ENCODE measurements at places on chromosomes 5 and 9. TPM values are rescaled to one million over a fixed set of nuclear protein-coding genes. Genes with fewer than 3 reads are reported as not detected.

DNA sequence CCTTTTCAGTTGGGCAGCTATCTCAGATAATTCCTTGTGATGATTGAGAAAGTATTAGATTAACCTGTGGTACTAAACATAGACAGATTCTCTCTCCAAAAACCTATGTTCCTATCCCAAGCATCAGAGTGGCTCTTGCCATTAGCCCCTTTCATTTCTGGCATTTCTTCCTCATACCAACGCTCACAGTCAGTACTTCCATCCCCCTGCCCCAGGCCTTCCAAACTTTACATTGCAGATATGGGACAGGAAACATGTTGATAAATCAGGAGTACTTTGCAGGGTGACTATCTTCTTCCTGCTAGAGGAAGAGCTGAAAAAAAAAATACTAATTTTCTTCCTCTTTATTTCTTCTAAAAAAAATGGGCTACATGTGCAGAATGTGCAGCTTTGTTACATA lies 442.6 kb upstream of the RGMB start:
- no peak for DNase-seq
- H3K27me3 ChIP-seq, result no peaks in the 10 kb centered on the region
- H3K27ac ChIP-seq, result no peak overlapping the region
- no peaks in the 10 kb centered on the region for H3K36me3 ChIP-seq
- H3K4me1 ChIP-seq, result no peaks in the 10 kb centered on the region

DNA sequence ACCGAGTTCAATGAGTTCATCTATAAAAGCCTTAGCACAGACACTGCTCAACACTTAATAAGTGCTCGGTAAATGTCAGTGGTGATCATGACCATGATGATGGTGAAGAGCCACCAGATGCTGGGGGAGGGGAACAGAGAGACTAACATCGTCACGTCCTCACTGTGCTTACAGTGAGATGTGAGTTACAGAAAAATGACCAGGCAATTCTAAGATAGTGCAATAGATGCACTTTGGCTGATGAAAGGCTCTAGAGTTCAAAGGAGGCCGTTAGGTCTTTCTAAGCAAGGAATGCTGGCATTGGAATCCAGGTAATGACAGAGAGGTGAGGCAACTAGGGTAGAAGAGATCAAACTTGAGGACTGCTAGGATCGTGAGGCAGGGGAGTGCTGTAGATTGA lies 36.7 kb downstream of the ARL15 start:
- DNase-seq, result no peak
- H3K27ac ChIP-seq, result no peak overlapping the region
- H3K27me3 ChIP-seq, result no peaks in the 10 kb centered on the region
- no peaks in the 10 kb centered on the region for H3K36me3 ChIP-seq

DNA sequence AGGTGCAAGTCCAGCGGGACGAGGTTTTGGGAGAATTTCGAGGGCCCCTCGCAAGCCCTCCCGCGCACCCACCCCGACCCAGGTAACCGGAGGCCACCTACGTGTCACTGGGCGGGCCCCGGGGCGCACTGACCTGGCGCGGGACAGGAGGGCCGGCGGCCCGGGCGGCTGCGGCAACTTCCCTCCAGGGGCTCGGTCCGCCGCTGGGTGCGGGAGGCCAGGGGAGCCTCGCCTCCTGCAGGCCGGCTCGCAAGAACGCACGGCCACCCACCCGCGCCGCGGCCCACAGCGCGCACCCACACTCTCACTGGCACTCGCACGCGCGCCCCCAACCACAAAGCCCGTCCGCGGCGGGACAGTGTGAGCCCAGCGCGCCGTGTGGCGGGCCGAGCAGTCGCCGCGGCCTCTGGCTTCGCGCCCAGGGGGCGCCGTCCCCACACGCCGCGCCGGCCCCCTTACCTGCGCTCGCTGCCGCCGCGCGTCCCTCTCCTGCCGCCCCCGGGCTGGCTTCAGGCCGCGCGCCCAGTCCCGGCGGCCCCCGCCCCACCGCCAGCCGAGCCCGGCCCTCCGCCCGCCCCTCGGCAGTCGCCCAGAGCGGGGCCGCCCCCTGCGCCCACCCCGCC lies 451 bp downstream of the LPAR1 start:
- H3K4me3 ChIP-seq, result peak overlapping the region; percentile 73
- H3K36me3 ChIP-seq, result no peaks in the 10 kb centered on the region
- peak; percentile 42 for DNase-seq
- H3K27me3 ChIP-seq, result peaks cover 9% of the 10 kb centered on the region

DNA sequence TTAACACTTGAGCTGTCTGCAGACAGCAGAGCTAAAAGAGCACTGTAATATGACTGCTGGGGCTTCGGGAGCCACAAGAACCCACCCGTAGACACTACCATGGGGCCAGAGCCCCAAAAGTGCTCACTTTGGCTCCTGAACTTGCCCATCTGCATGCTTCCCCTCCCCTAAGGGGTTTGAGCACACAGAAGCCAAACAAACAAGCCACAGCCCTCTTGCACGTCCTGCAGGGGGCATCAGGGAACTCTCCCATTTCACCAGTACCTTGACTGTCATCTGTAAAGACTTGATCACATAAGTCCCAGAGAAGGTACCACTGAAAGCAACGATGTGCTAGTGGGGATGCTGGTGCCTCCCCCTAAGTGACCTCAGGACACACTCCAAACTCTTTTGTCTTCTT lies 681.8 kb downstream of the SEMA5A start:
- no peaks in the 10 kb centered on the region for H3K36me3 ChIP-seq
- H3K4me3 ChIP-seq, result no peak overlapping the region
- no peak for DNase-seq
- no peaks in the 10 kb centered on the region for H3K4me1 ChIP-seq
- no peak overlapping the region for H3K27ac ChIP-seq
- H3K27me3 ChIP-seq, result no peaks in the 10 kb centered on the region

GRCh38 chr9:22037954-22038690 lies 29.0 kb upstream of the CDKN2B start:
- no peaks in the 10 kb centered on the region for H3K27me3 ChIP-seq
- H3K27ac ChIP-seq, result peak overlapping the region; percentile 77
- peaks cover 48% of the 10 kb centered on the region for H3K4me1 ChIP-seq
- no peak overlapping the region for H3K4me3 ChIP-seq
- DNase-seq, result no peak
- no peaks in the 10 kb centered on the region for H3K36me3 ChIP-seq

- H3K4me3 ChIP-seq, result no peak overlapping the region
- H3K4me1 ChIP-seq, result no peaks in the 10 kb centered on the region
- no peaks in the 10 kb centered on the region for H3K36me3 ChIP-seq
- no peak for DNase-seq
- H3K27ac ChIP-seq, result no peak overlapping the region
Observed at GRCh38 chr9:29697011-29697410, 2123.7 kb upstream of the C9orf72 start.

DNA sequence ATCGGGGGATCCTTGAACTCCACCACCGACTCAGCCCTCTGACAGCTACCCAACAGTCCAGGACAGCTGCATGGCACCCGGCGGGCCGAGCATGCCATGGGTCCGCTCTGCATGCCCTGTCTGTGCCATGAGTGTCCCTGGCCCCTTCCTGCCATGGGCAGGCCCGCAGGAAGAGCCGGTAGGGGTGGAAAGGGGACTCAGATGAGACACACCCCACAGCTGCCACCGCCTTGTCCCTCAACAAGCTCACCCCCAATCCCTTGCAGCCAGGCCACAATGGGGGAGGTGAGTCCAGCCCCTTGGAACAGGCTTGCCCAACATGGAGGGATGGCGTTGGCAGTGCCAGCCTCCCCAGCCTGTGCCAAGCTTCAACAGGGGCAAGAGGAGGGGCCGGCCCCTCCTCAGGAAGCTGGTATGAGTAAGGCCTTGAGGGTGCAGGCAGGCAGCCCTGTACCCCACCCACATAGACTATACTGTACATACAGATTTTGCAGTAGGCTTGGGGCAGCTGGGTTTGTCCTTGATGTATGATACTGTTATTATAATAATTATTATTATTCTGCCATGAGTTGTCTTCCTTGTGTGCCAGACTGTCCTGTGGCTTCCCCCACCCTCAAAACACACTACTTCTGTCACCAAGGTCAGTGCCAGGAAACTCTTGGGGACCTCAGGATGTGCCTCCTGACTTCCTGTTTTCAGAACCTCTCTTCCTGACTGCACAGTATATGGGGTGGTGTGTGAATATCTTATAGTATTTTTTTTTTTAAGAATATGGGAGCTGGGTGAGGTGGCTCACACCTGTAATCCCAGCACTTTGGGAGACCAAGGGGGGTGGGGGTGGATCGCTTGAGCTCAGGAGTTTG lies 12.0 kb upstream of the SLC34A1 start:
- H3K27ac ChIP-seq, result peak overlapping the region; percentile 14
- no peak for DNase-seq
- no peaks in the 10 kb centered on the region for H3K36me3 ChIP-seq
- no peaks in the 10 kb centered on the region for H3K27me3 ChIP-seq
- H3K4me1 ChIP-seq, result peaks cover 20% of the 10 kb centered on the region

DNA sequence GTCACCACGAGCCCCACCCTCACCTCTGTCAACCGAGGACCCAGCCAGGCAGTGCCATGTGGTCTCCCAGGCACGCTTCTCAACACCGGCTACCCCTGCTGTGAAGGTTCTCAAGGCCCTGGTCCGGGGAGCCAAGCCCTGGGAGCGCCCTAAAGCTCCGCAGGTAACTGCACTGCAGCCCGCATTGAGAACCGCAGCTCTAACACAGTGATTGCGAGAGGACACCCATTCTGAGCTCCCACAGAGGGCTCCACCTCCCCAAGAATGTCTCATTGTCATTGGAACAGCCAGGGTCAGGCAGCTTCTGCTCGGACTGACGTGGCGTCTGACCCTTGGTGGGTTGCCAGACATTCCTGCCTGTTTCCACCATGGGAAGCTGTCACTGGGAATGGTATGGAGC lies 88.3 kb downstream of the ANKRD33B start:
- no peak for DNase-seq
- H3K27me3 ChIP-seq, result peaks cover 15% of the 10 kb centered on the region
- H3K4me3 ChIP-seq, result no peak overlapping the region
- H3K36me3 ChIP-seq, result no peaks in the 10 kb centered on the region
- no peaks in the 10 kb centered on the region for H3K4me1 ChIP-seq

DNA sequence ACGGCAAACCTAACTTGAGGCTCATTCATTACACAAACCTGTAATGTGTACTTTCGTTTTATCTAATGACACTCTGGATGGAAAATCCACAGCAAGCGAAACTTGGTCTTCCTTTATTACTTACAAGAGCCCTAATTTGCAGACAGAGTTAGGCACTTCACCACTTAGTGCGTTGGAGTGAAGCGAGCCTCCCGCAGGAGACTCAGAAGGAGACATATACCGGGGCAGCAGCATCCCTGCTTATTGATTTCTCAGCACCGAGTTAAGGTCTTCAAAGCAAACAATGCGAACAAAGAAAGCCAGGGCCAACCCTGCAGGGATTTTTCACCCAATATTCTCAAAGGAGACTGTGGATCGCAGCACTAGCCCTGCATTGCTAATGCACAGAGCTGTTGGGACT lies 28.6 kb downstream of the LSM11 start:
- H3K4me1 ChIP-seq, result no peaks in the 10 kb centered on the region
- H3K4me3 ChIP-seq, result no peak overlapping the region
- H3K27ac ChIP-seq, result no peak overlapping the region
- no peaks in the 10 kb centered on the region for H3K36me3 ChIP-seq
- no peaks in the 10 kb centered on the region for H3K27me3 ChIP-seq

DNA sequence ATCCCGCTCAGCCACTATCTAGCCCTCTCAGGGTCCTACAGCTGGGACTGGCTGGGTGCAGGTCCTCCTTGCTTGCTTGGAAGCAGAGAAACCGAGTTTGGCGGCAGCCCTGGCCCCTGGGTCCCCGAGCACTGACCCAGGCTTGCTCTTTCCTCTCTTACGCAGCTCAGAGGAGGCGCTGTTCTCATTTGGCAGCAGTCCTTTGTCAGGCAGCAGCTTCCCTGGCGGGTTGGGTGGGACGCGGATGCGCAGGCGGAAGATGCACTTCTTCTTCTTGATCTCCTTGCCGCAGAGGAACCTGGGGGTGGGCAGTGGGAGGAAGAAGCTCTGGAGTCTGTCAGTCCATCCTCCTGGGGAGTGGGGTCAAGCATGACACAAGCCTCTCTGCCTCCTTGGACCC lies 14.5 kb downstream of the PHF19 start:
- peaks cover 3% of the 10 kb centered on the region for H3K4me1 ChIP-seq
- H3K36me3 ChIP-seq, result no peaks in the 10 kb centered on the region
- H3K27ac ChIP-seq, result no peak overlapping the region
- DNase-seq, result no peak
- H3K4me3 ChIP-seq, result no peak overlapping the region

- no peak for DNase-seq
- H3K27me3 ChIP-seq, result no peaks in the 10 kb centered on the region
- H3K4me3 ChIP-seq, result no peak overlapping the region
Observed at GRCh38 chr5:116358911-116359418, 215.7 kb downstream of the SEMA6A start.

GRCh38 chr9:91873637-91874051 lies 76.4 kb downstream of the ROR2 start:
- no peaks in the 10 kb centered on the region for H3K27me3 ChIP-seq
- peak; percentile 28 for DNase-seq
- no peaks in the 10 kb centered on the region for H3K36me3 ChIP-seq
- no peak overlapping the region for H3K4me3 ChIP-seq
- H3K27ac ChIP-seq, result peak overlapping the region; percentile 61

DNA sequence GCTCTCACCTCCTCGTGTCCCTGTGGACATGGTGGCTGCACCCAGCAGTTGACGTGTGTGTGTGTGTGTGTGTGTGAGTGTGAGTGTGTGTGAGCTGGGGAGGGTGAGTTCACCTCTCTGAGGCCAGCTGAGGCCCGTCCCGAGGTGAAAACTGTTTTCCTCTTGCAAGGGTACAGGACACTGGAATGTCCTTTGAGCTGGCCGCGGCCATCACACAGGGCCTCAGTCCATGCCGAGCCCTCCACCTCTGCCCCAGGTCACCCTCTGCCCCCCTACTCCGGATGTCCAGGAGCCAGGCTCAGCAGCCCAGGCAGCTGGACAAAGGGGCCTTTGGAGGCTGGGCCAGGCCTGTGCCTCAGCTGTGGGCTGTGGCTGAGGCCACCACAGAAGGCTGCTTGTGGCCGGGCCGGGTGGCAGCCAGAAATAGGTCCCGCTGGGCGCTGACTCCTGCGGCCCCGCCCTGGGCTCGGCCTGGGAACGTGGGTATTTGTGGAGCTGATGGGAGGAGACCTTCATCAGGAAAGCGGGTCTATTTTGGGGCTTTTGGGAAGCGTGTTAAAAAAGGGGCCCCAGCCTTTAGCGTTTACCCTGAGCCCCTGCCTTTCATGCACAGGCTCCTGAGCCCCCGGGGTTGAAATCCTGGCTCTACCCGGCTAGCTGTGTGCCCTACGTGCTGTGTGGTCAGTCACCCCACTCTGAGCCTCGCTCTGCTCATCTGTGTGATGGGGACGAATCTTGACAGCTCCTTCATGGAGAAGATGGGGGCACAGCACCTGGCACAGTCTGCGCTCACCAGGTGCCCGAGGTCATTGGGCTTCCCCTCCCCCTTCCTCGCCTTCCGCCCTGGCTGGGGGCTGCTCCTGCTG lies 75.1 kb upstream of the IER5L start:
- peaks cover 5% of the 10 kb centered on the region for H3K4me1 ChIP-seq
- H3K4me3 ChIP-seq, result no peak overlapping the region
- H3K36me3 ChIP-seq, result no peaks in the 10 kb centered on the region
- no peak overlapping the region for H3K27ac ChIP-seq

DNLZ gene
- total RNA-seq, result 9.6 TPM

SH3TC2 gene
- total RNA-seq, result not detected

DMRTA1 gene
- 1.9 TPM for total RNA-seq

TSSK1B gene
- 0.20 TPM for total RNA-seq

PARP8 gene
- 3.6 TPM for total RNA-seq

PRSS3 gene
- 42.2 TPM for total RNA-seq

LHX3 gene
- not detected for total RNA-seq

TRIM36 gene
- total RNA-seq, result 30.8 TPM

CCDC69 gene
- 37.7 TPM for total RNA-seq

ENTR1 gene
- 74.6 TPM for total RNA-seq

TNC gene
- 29.4 TPM for total RNA-seq

ARHGEF39 gene
- 1.6 TPM for total RNA-seq

C1QTNF3 gene
- total RNA-seq, result 7.8 TPM

PCDHB2 gene
- 1.9 TPM for total RNA-seq

ADAMTS13 gene
- total RNA-seq, result 11.1 TPM
